ENCODE measurements at places on chromosomes 6 and 20.

DNA sequence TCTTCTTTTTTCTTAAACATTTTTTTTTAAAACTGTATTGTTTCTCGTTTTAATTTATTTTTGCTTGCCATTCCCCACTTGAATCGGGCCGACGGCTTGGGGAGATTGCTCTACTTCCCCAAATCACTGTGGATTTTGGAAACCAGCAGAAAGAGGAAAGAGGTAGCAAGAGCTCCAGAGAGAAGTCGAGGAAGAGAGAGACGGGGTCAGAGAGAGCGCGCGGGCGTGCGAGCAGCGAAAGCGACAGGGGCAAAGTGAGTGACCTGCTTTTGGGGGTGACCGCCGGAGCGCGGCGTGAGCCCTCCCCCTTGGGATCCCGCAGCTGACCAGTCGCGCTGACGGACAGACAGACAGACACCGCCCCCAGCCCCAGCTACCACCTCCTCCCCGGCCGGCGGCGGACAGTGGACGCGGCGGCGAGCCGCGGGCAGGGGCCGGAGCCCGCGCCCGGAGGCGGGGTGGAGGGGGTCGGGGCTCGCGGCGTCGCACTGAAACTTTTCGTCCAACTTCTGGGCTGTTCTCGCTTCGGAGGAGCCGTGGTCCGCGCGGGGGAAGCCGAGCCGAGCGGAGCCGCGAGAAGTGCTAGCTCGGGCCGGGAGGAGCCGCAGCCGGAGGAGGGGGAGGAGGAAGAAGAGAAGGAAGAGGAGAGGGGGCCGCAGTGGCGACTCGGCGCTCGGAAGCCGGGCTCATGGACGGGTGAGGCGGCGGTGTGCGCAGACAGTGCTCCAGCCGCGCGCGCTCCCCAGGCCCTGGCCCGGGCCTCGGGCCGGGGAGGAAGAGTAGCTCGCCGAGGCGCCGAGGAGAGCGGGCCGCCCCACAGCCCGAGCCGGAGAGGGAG lies 580 bp downstream of the VEGFA start:
- peak; percentile 42 for DNase-seq

DNA sequence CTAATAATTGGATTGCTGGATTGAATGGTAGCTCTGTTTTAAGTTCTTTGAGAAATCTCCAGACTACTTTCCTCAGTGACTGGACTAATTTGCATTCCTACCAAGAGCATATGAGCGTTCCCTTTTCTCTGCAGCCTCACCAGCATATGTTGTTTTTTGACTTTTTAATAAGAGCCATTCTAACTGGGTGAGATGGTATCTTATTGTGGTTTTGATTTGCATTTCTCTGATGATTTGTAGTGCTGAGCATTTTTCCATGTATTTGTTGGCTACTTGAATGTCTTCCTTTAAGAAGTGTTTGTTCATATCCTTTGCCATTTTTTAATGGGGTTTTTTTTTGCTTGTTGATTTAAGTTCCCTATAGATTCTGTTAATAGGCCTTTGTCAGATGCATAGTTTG lies 94.7 kb upstream of the AHI1 start:
- DNase-seq, result peak; percentile 48

DNA sequence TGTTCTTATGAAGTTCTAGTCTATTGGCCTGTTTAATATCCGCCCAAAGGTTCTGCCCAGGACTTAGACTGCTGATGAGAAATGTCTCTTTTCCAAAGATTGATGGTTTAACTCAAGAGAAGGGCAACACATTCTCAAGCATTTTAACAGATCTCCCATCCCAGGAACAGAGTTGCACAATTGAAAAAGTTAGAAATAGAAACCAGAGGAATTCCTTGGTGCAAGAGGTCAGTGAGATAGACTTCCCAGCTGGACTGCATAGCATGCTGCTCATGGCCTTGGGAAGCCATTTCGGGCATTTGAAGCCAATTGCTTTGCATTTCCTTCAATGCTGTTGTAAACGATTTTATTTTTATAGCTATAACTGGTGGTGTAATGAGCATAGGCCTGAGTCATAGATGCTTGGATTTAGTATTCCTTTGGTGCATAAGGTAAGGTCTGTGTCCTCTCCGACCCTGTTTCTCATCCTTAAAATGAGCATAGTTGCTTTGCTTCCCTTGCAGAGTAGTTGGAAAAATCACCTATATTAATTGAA lies 292.2 kb upstream of the JAG1 start:
- no peak for DNase-seq

DNA sequence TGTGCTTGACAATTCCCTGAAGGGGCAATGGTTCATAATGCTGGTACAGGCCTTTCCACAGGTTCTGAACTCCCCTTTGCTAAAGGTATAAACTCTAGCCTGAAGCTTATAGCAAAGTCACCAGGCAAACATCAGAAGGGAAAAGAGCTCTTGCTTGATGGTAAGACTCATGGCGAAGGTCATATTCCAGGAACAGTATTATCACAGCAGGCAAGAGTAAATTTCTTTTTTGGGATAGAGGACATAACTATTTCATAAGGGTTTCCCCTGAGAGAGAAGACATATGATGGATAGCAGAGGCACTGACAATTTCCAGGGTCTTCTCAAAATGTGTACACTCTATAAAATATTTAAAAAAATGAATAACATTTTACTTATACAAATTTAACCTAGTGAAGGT lies 86.8 kb downstream of the PRKN start:
- DNase-seq, result no peak

DNA sequence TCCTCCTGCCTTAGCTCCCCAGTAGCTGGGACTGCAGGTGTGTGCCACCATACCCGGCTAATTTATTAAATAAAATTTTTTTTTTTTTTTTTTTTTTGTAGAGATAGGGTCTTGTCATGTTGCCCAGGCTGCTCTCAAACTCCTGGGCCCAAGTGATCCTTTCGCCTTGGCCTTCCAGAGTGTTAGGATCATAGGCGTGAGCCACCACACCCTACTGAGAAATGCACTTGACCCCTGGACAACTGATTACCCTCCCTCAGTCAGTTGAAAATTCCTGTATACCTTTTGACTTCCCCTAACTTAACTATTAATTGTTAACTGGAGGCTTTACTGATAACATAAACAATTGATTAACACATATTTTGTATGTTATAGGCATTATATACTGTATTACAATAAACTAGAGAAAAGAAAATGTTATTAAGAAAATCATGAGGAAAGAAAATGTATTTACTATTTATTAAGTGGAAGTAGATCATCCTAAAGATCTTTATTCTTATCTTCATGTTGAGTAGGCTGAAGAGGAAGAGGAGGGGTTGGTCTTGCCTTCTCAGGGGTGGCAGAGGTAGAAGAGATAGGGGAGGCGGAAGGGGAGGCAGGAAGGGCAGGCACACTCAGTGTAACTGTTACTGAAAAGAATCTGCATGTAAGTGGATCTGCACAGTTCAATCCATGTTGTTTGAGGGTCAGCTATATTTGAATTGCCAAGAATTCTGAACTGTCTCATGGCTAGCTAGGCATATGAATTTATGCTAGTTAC lies 104.3 kb downstream of the FARS2 start:
- no peak for DNase-seq

- DNase-seq, result no peak
These were observed 42.7 kb upstream of the TNFRSF21 start for GRCh38 chr6:47352194-47352920.

GRCh38 chr20:22684763-22685443 lies 100.5 kb upstream of the FOXA2 start:
- no peak for DNase-seq

- peak; percentile 6 for DNase-seq
These were observed 92.6 kb downstream of the BFSP1 start for GRCh38 chr20:17438436-17439039.

- DNase-seq, result no peak
These were observed 353.1 kb downstream of the LAMA2 start for GRCh38 chr6:129236001-129236517.

DNA sequence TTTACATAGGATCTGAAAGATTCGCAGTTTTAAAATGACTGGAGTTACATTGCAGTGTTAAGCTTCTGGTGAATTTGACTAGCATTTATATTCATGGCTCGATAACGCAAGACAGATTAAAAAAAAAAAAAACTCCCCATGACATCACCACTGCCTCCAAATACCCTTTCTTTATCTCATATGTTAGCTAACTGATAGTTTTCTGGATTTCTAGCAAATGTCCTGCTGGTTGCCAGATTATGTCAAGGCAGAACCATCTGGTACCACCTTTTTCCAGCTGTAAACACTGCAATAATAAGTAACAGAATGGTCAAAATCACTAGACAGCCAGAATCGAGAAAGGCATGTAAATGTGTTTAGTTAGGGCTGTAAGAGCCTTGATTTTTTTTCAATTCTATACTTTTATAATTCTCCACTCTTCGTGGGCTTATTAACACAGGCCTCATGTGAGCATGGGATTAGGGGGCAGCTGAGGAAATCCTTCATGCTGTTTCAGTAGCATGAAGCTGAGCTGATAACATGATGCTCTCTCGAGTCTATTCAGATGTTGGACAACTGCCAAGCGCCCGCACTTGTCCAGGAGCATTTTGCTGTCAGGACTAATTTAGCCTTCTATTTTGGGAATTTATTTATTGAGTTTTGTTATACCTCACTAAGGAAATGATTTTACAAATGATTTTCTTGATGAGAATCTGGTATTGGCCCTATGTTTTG lies 166.0 kb upstream of the SCGN start:
- peak; percentile 35 for DNase-seq

GRCh38 chr6:20839630-20840029 lies 305.4 kb downstream of the CDKAL1 start:
- DNase-seq, result no peak
